ENCODE measurements at places on chromosomes 6 and 20.

DNA sequence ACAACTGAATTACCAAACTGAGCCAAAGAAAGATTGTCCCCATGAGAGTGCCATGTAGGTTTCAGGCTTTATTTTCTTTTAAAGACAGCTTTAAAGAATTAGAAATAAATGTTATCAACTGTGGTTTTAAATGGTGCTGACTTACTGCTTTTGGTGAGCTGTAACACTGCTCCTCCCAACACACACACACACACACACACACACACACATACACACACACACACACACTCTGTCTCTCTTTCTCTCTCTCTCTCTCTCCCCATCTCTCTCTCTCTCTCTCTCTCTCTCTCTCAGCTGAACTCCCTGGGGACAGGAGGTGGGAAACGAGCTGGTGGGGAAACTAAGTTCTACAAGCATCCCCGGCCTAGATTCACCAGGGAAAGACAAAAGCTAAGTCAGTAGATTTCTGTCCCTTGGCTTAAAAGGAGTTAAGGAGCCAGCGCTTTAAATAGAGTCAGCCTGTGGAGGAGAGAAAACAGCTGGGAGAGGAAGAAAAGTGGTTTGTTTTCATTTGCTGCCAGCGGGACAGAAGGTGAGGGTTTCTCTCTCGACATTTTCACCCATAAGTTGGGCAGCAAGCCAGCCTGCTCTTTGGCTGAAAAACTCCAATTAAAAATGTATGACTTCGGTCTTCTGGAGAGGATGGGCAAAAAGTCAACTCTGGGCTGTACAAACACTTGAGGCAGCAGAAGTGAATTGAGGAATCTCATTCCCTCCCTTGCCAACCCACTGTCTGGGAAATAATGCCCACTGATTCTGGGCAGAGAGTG lies 27.4 kb downstream of the CBLN4 start:
- DNase-seq, result no peak

DNA sequence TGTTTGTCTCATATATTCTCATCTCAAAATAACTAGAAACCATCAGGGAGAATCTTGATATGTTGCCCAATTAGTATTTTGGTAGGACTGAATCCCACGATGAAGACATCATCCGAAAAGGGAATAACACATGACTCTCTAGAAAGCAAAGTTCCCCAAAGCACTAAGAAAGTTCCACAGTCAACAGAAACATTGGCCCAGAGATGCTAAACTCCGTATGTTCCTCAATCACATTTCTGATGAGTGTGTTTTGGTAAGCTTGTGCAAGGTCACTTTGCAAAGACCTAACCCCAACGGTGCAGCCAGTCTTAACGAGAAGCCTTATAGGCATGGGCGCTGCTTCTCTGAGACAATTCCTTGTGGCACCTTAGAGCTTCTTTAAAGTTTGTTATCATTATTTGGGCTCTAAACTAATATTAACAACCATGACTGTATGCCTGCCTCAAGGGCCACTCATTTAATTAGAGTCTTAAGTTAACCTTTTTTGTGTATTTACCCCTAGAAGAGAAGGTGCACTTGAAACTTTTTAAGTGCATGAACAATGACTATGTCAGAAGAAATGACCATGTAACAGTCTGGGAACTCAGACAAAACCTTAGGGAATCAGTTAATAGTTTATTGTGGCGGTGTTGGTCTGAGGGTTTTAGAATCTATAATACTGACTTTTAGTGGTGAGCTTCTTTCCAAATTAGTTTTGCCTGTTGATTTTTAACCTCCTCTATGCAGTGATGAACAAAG lies 202.0 kb upstream of the RAB32 start:
- no peak for DNase-seq

- no peak for DNase-seq
These were observed 12.0 kb downstream of the GCLC start for GRCh38 chr6:53532942-53533341.

DNA sequence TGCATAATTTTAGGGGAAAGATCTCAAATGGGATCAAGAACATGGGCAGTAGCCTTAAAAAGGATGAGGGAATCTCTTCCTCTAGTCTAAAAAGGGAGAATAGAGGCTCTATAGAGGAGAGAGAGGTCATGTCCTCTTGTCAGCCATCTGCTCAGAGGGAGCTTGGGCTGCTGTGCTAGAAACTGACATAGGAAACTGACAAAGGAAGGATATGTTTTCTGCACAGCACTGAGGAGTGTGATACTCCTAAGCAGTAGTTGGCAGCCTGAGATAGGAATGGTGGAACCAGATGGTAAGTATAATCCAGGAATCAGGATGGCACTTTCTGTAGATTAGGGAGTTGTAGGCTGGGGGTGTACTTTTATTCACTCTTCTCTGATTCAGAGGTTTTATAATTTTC lies 59.2 kb downstream of the PTPRA start:
- DNase-seq, result no peak

- no peak for DNase-seq
These were observed 47.5 kb downstream of the OSTM1 start for GRCh38 chr6:108027056-108027455.

- no peak for DNase-seq
These were observed 56.4 kb downstream of the SNRNP48 start for GRCh38 chr6:7646394-7646793.

- DNase-seq, result no peak
These were observed 63.8 kb downstream of the NPEPL1 start for GRCh38 chr20:58756450-58756775.

DNA sequence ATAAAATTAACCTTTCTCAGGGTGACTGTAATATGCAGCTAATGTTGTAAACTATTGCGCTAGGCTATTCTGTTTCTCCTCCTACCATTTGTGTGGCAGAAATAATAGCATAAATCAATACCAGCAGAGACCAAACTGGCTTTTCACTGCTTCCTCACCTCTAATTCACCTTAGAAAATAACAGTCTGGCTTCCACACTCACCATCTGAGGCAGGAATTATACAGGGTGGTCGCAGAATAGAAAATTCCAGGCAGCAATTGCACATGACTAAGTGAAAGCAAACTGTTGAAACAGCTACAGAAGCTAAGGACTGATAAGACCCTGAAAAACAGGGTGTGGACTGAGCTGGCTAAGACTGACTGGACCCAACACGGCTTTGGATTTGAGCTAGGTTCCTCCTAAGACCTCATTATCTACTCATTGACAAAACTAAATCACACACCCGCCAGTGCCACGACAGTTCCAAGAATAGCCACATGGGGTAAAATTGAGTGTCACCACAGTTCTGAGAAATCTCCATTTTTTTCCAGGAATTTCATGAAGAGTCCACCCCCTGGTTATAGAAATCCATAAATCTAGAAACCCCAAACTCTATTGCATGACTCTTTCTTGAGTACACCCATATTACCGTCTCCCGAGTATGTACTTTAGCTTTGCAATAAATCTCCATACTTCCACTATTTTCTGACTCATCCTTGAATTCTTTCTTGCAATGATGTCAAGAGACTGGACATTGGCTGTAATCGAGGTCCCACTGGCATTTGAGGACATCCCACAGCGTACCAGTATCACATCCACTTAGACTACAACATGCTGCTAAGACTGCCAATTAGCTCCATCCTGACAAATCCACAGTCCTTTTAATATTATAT lies 60.9 kb upstream of the KCNQ5 start:
- no peak for DNase-seq

DNA sequence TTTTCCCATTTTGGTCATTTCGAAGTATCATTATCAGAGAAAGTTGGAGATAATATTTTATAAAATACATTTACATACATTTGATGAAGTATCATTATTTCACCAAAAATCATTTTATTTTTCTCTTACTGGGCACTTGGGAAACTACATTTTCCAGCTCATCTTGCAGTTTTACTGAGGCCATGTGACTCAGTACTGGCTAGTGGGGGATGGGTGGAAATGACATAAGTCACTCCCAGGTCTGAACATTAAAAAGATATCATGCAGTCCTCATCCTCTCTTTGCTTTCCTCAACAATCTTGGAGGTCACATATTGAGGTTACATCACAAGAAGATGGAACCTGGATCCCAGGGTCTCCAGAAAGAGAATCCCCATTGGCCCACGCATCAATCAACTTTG lies 84.1 kb downstream of the CD24 start:
- DNase-seq, result no peak

DNA sequence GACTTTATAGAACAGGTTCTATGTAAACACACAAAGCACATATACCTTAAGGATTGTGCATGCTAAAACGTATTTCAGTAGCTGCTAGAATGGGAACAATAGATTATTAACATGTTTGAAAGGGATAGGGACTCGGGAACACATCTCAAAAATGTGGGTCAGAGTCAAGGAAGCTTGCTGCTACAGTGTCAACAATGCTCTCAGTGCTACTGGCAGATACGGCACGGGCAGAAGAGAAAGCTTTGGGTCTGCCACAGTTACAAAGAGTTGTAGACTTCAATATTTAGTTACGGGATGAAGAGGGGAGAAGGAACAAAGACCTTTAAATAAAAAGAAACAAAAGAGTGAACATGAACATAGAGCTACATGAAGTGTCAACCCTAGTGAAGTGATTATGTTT lies 170.5 kb downstream of the BACH2 start:
- no peak for DNase-seq
